NCI-H82 (cell line): ENCODE measurements at places on chromosomes 5 and 9.
A peak's percentile ranks its signal among the peaks of the same experiment; 100 is the strongest.

DNA sequence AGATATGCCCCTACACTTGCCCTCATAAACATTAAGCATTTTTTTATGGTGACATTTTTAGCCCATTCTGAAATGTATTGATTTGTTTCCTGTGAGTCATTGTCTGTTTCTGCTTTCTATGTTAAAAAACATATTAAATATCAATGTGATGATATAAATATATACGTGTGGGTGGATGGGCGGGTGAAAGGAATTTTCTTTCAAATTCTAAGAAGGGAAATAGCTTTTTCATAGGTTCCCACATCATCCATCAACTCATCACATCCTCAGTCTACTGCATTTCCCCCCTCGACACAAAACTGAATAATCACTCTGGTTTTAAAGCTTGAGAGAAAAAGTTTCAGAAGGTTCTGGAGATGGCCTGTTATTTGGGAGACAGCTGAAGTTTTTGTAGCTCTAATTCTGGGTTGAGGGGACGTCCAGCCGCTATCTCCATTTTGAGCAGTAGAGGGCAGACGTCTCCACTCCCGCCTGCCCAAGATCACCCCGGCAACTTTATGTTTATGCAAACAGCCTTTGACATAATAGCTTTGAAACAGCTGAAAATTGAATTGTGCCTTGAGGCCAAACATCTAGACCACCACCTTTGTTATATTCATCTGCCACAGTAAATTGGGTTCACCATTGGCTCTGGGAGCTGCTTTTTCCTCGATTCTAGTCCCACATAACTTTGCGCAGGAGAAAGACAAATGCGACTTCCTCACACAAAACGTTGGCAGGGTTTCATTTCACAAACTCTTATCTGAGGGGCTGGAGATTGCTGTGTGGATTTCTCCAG lies 216.2 kb upstream of the CLINT1 start:
- DNase-seq, result peak; percentile 79

GRCh38 chr9:72312386-72312987 lies 52.5 kb downstream of the ZFAND5 start:
- DNase-seq, result peak; percentile 31

DNA sequence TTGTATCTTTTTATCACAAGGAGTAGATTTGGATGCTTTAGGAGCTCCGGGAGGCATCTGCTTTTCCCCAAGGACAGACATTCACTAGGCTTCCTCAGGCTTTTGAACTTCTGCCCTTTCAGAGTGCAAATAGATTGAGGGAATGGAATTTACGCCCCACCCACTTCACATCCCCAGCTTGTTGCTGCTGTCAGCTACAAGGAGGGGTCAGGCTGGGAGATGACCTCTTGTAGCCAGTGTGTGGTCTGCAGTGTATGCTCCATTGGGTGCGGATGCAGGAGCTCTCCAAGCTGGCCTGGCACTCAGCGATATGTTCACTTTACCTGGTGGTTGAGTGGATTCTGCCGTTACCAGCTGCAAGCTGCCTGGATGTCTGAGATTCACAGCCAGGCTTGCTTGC lies 6.4 kb downstream of the TNFSF15 start:
- no peak for DNase-seq

- DNase-seq, result no peak
Observed at GRCh38 chr9:134562146-134562849, 79.3 kb upstream of the COL5A1 start.

- no peak for DNase-seq
Observed at GRCh38 chr5:167804512-167805220, 486.8 kb upstream of the WWC1 start.
